Bronchial epithelial cell (primary cell): ENCODE measurements at places on chromosomes 4 and X. TPM values are rescaled to one million over a fixed set of nuclear protein-coding genes. Genes with fewer than 3 reads are reported as not detected.
A peak's percentile ranks its signal among the peaks of the same experiment; 100 is the strongest.

DNA sequence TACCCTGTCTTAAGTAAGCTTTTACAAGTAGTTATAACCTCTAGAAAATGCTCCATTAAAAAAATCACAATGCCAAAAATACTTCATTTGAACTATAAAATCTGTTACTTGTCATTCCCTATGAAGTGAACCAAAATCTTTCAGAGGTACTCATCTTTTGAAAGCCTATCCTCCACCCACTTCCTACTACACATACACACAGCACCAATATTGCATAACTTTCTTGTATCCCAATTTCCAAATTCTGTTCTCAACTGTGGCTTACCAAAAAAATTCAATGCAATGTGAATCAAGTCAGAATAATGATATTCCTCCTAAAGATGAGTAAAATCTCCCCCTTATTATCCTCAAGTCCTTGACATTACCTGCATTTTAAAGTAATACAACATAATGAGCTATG, 15.9 kb downstream of the DHX15 start:
- DNase-seq, result no peak

DNA sequence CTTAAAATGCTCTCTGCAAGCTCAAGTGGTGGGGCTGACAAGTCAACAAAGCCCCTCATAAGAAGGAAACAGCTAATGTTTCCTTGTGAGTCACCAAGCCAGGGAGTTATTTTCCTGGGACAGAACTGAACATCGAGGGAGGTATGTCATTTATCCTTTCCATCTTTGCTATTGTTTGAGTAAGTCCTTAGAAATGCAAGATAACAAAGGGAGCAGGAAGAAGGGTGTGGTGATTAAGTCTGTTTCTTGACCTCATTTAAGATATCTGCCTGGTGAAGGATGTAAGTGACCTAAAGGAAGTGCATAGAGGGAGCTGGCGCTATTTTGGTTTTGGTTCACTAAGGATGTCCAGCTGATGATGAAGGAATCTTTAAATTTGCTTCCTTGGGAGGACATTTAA, 39.9 kb downstream of the ATG4A start:
- DNase-seq, result peak; percentile 61

GRCh38 chr4:128287871-128288688, 467 bp upstream of the PGRMC2 start:
- DNase-seq, result peak; percentile 94

GRCh38 chr4:121658125-121658524, 38.7 kb downstream of the ANXA5 start:
- peak; percentile 46 for DNase-seq

DNA sequence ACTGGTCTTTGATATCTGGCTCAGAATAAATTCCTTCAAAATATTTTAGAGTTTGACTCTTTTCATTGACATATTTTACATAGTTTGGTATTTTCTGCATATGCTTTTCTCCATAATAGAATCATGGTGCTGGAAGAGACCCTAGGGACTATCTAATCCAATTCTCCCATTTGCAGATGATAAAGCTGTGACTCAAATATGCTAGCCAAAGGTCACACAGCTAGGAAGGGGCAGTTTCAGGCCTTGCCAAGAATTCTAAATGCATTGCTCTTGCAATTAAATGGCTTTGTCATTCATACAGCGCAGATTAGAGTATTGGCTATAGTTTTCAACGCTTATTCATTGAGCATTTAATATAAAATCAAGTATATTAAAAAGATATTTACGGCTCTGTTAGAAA, 374.1 kb upstream of the RASGEF1B start:
- no peak for DNase-seq

DNA sequence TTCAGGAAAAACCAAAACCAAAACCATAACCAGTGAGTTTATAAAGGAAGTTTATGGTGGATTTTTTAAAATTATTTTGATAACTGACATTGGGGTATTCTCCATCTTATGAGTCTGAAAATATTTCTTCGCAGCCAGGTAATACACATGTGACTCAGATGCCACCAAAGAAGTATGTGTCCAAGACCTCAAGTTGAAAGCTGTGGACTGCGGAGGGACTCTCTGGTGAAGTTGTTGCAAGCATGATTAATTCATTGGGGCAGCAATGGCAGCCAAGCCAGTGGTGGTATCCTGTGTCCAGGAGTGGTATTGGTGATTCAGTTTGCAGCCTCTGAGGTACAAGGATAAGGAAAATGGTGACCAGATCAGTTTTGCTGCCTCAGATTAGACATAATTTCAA, 14.0 kb upstream of the ADH5 start:
- DNase-seq, result no peak

DNA sequence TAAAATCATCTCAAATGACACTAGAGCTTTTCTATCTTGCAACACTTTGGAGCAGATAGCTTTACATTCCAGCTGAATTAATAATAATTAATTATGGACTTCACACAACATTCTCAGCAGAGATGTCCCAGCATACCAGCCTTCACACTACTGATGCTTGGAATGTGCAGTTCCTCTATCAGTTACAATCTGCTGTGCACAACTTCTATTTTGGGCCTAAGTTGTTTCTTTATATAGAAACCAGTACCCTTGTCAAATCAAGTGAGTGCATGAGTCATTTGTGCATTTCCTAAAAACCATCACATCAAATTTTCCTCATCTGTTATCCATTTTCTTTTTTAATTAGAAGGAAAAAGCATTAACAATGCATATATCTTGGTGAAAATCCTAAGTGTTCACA, 8.8 kb upstream of the RASL11B start:
- DNase-seq, result peak; percentile 45

DNA sequence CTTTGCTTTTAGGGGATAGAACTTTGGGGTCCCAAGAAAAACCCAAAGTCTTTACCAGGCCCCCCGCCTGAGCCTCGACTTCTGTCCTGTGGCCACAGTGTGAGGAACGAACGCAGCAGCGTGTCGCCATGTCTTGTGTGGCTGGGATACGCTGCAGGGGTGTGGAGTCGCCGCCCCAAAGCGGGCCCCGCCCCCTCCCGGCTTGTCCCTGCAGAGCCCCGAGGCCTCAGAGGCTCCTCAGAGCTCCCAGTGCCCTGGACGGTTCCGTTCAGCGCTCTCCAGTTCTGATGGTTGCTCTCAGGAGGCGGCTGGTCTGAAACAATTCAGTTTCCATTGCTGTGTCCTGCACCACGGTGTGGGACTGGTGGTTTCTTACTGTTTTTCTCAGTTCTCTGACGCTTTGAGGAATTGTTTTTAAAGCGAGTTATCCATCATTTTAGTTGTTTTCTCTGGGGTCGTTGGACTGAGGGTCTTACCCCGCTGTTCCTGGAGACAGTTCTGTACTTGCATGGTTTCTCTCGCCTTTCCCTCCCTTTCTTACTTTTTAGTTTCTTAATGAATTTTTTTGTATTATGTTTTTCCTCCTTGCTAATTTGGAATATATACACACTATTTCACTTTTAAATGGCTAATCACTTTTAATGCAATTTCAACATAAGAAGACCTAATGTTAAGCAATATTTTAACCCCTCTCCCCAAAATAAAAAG, 1.6 kb upstream of the IDUA start:
- DNase-seq, result peak; percentile 39

GRCh38 chr4:15414551-15415091, 13.2 kb upstream of the C1QTNF7 start:
- DNase-seq, result no peak

GRCh38 chrX:131068945-131069719, 11.0 kb downstream of the ARHGAP36 start:
- DNase-seq, result no peak

DNA sequence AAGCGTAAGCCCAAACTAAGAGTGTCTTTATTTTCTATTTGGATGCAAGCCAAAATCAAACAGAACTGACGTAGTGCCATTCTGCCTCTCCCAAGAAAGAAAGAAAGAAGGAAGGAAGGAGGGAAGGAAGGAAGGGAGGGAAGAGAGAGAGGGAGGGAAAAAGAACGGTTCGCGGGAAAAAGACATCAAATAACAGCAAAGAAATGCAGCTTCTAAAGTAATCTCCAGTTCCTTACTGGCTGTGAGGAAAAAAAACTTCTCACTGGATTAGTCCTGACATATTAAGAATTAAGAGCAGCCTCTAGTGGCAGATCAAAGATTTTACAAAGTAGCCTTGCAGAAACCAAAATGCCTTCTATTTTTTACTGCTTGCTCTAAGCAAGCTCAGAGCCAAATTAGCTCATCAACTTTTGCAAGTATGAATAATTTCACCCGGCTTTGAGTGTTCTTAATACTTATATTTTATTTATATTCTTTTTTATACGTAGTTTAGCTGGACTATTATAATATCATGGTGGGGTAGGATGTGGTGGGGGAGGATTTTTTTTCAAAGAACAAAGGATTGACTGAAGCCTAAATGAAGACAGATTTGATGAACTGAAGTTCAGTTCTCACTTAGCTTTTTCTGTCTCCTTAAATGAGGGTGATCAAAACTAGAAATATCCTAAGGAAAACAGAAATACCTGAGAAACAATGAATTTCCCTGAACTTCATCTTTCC, 36.6 kb downstream of the PITX2 start:
- peak; percentile 69 for DNase-seq

- DNase-seq, result no peak
Measured at GRCh38 chrX:103215425-103215991, 600 bp downstream of the BEX4 start.

DNA sequence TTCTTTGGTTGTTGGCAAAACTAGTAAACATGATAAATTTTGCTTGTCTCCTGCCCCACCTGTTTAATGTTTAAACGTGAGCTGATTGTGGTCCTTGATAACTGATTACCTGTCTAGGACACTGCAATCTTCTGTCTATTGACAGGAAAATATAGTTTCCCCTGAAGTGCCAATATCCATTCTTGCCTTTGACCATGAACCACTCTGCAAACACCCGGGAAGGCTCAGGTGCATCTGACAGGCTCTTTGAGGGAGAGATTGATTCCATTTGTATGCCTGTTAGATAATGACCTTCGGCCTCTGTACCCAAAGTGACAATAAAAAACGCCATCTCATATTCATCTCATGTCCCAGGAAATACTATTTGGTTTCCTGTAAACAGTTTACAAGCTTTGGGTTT, 453.0 kb downstream of the CENPC start:
- DNase-seq, result no peak

GRCh38 chrX:10648614-10649013, 28.2 kb upstream of the MID1 start:
- no peak for DNase-seq

GRCh38 chr4:10458177-10458576, 951 bp upstream of the ZNF518B start:
- no peak for DNase-seq

DNA sequence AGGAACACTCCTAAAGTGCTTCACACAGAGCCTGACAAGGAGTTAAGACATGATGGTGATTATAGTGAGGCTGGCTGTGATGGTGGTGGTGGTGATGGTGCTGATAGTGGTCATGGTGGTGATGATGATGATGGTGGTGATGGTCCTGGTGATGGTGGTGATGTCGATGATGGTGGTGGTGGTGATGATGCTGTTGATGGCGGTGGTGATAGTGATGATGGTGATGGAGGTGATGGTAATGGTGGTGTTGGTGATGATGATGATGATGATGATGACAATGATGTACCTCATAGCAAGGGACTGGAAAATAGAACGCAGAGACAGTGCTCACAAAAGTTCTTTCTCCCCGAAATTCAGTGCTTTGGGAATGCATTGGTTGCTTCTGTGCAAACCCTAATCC, 34.3 kb upstream of the PSAPL1 start:
- no peak for DNase-seq

GRCh38 chr4:5461477-5461876, 246.9 kb downstream of the EVC2 start:
- no peak for DNase-seq

GRCh38 chrX:31563792-31564191, 492.0 kb upstream of the FTHL17 start:
- no peak for DNase-seq

DNA sequence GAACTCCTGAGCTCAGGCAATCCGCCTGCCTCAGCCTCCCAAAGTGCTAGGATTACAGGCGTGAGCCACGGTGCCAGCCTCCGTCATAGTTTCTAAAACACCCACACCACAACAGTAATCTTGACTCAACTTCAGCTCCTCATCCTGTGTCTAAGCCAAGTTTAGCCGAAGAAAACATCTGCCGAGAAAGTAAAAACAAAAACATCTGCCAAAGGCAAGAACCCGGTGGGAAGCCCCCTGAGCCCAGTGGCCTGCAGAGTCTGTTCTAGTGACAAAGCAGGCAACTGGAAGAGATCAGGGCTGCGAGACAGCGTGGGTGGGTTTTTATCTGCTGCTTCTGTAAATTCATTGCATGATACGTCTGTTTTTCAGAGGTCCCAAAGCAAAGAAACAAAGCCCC, 26.6 kb upstream of the CD99 start:
- DNase-seq, result no peak

DNA sequence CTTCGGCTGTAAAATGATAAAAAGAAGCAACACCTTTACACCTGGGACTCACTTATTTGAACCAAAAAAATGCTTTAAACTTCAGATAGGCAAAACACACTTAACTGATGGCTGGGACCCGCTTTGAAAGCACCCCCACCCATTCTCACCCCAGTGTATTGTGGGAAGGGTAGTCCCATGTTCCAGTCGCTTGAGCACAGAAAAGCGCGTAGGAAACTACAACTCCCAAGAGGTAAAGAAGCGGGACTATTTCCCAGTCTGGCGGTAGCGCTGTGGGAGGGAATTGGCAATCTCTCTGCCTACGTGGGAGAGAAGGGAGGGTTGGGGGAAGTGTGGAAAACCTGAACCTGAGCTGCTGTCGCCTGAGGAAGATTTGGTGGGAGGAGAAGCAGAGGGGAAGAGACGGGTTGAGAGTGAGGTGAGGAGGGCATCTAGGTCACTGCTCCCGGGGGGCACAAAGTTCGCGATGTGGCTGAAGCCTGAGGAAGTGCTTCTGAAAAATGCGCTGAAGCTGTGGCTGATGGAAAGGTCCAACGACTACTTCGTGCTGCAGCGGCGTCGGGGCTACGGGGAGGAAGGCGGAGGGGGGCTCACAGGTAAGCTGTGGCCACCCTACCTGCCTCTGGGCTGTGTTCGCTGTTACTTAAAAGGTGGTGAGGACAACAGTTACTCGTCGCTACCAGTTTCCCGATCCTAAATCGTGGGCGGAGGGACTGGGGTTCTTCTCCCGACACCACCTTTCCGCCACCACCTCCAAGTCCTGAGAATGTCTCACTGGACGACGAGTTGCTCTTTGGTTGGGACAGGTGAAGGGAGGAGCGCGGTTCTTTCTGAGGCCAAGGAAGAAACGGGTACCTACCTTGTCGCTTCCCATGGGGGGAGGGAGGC, at the start of gene TBC1D8B:
Gene TBC1D8B (plus strand): TSS at position 286 of the 888 bp plus-strand sequence. CDS start 181 bp downstream, at position 467.
- peak; percentile 89 for DNase-seq

DNA sequence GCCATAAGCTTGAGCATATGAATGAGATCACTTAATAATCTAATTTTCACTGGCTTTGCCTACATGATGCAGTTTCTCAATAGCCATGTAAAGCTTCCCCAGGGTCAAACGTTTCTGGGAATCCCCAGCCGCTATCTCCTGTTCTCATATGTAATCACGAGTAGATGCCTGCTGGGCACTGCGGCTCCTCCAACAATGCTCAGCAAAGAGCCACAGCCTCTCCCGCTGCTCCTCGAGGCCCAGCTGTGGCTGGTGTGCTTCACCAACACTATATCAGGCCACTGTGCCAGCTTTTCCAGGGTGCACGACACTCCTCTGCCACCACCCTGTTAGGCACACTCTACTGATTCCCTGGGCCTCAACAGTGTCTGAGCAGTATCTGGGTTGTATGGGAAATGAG, 78.3 kb upstream of the RASGEF1B start:
- DNase-seq, result no peak

GRCh38 chr4:108738003-108738706, 24.7 kb downstream of the ETNPPL start:
- DNase-seq, result peak; percentile 46

GRCh38 chr4:73683033-73683432, 57.3 kb upstream of the CXCL8 start:
- peak; percentile 94 for DNase-seq

FHDC1 gene
- total RNA-seq, result 0.53 and 2.4 TPM in 2 replicates

PF4V1 gene
- total RNA-seq, result 1.6 TPM in 1 of 2 replicates, not detected in the other

CSAG3 gene
- total RNA-seq, result not detected in 2 replicates

SULT1E1 gene
- total RNA-seq, result 1.1 and 5.5 TPM in 2 replicates

CTAG2 gene
- total RNA-seq, result not detected in 2 replicates
